ENCODE measurements at places on chromosomes 6 and 20.

- peak; percentile 43 for DNase-seq
Observed at GRCh38 chr6:7138921-7139358, 31.2 kb downstream of the RREB1 start.

GRCh38 chr6:164827537-164827936, 481.9 kb downstream of the C6orf118 start:
- DNase-seq: no peak

DNA sequence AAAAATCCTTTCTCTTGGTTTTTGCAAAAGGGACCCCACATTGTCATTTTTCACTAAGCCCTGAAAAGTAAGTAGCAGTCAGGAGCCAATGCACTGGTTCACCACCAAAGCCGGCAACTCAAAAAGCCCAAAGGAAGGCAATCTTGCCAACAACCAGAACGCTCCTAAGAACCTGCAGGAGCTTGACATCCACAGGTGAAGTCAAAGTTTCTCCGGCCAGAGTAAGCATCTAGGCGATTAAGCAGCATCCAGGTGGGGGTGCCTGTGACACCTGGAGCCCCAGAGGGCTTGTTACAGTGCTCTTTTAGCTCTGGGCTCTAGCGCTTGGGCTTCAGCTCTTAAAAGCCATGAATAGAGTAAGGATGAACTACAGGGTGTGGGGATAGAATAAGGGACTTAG, 36.1 kb downstream of the SLC35D3 start:
- DNase-seq: no peak

GRCh38 chr6:158086504-158087223, 81.4 kb downstream of the SERAC1 start:
- peak; percentile 19 for DNase-seq

DNA sequence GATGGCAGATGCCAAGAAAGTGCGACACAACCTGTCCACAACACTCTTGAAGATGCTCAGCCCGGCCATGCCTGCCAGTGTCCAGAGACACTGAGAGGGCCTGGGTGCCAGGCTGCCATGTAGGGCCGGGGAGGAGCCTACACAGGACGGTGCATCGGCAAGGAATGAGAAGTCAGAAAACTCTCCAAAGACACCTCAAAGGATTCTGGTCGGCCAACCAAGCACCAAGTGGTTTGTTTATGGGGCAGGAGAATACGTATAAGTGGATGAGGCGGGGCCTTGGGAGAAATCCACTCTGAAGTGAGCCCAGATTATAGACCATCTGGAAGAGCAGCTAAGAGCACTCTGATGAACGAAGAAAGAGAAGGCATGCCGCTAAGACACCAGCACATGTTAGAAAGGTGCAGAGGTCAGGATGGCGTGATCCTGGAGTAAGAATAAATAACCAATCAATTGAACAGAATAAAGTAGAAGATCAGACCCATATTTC, 120.7 kb upstream of the FOXQ1 start:
- DNase-seq: no peak

DNA sequence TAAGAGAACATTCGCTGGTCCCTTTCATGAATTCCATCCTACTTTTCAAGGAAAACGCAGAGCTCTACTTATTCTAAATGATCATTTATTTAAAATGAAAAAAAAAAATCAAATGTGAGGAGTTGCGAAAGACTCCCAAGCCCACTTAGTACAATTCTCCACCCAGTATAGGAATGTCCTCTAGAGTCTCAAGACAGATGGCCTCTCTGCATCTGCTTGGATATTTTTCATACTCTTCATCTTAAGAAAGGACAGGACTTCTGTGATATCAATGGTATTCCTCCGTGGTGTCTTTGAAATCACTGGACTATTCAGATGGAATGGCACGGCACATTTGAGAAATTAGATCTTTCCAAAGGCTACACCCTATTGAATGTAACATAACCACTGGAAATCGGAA, 107.1 kb downstream of the PTPRK start:
- no peak for DNase-seq

GRCh38 chr6:34986845-34987246, 97.8 kb downstream of the ANKS1A start:
- peak; percentile 88 for DNase-seq

DNA sequence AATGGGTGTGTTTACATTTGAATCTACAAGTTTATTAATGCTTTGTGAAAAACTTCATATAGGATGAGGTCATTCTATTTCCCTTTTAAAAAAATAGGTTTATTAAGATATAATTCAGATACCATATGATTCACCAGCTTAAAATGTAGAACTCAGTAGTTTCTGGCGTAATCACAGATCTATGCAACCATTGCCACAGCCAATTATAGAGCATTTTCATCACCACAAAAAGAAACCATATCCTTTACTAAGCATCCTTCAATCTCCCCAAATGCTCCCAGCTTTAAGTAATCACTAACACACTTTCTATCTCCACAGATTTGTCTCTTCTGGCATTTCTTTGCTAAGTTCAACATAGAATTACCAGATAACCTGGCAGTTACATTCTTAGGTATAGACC, 137.2 kb downstream of the PTPRT start:
- DNase-seq: no peak

DNA sequence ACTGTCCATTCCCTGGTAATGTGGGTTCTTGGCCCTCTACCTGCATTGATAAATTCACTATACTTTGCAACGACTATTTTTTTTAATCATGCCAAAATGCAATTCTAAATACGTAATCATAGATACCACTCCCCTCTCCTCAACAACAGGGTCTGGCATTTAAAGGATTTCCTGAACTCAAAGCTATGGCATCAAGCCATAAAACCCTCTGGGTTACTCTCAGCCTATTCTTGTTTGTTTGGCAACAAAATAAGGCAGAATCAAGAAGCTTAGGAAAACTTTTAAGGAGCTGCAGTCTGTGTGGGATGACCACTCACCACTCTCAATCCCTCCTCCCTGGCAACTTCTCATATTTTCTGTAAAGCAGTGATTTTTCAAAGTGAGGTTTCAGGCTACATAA, 669.9 kb upstream of the ID4 start:
- no peak for DNase-seq

GRCh38 chr6:107661291-107661690, 162.8 kb downstream of the SCML4 start:
- DNase-seq: no peak

DNA sequence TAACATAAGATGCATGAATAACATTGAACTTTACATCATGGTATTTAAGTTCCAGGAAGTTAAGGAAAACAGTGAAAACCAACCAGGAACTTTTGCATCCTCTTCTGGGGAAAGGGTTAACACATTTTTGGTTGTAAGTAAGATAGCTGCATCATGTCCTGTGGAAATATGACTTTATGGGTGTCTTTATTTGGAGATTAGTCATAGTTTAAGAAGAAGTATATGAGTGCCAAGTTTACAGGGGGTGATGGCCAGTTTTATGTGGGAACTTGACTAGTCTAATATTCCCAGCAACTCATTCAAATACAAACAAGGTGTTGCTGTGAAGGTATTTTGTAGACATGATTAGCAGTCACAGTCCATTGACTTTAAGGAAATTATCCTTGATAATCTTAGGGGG, 78.0 kb downstream of the PDE10A start:
- DNase-seq: no peak

- no peak for DNase-seq
Observed at GRCh38 chr6:82208913-82209312, 38.6 kb downstream of the IBTK start.

- DNase-seq: no peak
Observed at GRCh38 chr6:31669676-31670075, at the start of gene LY6G5B. LY6G5B (plus strand) TSS chr6:31669976; CDS start chr6:31670951, 975 bp downstream.

- no peak for DNase-seq
Observed at GRCh38 chr20:57698116-57698866, 11.5 kb downstream of the PMEPA1 start.

DNA sequence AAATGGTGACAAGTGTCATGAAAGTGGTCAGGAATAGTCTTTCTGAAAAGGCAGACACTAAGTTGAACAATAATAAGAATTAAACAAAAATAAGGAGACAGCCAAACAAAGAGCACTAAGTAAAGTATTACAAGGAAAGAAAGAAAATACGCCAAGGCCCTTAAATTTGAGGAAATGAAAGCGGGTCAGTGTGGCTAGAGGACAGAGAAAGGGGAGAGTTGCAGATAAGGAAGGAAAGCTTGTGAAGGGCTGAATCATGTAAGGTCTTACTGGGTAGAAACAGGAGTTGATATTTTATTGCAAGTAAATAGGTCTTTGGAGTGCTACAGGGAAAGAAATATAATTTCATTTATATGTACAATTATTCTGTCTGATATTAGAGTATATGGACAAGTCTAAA, 732.1 kb downstream of the EPHA7 start:
- no peak for DNase-seq

- no peak for DNase-seq
Observed at GRCh38 chr20:17952692-17953684, 15.6 kb downstream of the SNX5 start.

DNA sequence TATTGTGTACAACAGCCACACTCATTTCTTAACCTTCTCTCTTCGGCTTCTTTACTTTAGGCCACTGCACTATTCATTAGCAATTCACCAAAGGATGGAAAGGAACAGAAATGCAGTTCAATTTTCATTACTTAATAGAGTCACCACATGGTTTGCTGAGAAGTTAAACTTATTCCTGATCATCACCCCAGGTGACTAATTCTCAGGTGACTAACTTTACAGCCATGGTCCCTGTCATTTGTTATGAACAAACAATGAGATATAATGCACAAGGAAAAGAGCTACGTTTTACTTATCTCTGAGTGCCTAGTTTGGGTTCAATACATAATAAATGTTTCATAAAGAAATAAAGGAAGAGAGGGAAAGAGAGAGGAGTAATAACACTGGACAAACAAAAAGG, 45.8 kb upstream of the DST start:
- no peak for DNase-seq

DNA sequence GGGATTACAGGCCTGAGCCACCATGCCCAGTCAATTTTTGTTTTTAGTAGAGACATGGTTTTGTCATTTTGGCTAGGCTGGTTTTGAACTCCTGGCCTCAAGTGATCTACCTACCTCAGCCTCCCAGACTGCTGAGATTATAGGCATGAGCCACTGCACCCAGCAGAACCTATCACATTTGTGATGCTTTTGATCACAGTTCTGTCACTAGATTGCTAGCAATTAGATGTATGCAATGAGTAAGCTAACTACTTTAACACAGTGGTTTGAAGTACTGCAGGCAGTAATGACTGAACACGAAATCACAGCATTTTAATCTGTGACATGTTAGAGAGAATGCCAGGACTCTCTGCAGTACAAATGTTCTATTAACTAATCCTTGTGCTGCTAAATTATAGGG, 19.6 kb upstream of the SAMHD1 start:
- DNase-seq: no peak

DNA sequence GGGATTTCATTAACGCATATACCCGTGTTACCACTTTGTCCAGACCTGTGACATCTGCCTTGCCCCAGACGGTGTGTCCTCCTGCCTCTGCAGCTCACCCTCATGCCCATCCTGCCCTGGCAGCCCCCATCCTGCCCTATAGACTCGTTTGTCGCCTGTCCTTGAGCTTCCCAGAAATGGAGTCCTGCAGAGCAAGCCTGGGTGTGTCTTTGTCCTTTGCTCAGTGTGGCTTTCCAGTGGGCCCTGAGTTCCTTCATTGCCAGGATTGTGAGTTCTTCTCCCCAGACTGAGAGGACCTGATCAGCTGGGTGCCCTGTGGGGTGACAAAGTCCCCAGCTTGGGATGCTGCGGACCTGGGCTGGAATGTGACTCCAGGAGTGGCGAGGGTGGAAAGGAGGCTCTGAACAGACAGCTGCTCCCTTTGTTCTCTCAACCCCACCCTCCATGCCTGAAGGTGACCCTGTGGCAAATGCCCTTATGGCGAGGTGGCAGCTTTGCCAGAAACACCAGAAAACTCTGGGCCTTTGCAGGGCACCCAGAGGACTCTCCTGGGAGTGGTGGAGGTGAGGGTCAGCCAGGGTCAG, 2.4 kb upstream of the CST3 start:
- no peak for DNase-seq

GRCh38 chr6:33905071-33905609, 101.3 kb upstream of the MLN start:
- DNase-seq: peak; percentile 95

DNA sequence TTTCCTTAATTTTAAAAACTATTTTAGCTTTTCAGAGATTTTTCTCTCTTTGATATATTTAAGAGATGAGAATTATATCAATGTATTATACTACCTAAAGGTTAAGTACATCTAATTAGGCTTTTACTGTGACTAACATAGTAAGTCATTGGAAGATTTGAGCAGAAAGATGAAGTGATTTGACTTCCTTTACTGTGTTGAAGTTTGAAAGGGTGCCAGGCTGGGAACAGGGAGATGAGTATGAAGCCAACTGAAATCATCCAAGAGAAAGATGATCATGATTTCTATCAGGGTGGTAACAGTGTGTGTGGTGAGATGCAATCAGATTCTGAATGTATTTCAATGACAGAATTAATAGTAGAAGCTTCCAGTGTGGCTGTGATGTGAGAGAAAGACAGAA, 87.3 kb downstream of the TRDN start:
- DNase-seq: no peak

- DNase-seq: peak; percentile 32
Observed at GRCh38 chr20:8144282-8145245, 12.5 kb downstream of the PLCB1 start.

GRCh38 chr6:4208158-4208557, 72.8 kb upstream of the ECI2 start:
- no peak for DNase-seq

DNA sequence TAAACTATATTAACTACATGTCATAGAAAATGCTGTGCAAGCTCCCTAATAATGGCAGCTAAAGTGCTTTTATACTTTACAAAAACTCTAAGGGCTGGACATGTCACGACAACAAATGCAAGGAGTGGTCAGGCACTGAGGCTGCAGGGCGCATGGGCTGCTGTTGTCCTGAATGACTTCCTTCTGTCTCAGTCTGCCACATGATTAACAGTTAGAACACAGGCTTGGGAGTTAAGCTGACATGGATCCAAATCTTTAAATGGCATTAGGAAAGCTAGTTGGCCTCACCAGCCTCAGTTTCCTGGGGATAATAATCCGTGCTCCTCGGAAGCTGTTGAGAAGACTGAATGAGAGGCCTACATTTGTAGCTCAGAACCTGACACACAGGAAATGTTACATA, 57.4 kb downstream of the PREP start:
- DNase-seq: no peak

GRCh38 chr20:34964486-34964885, 8.8 kb downstream of the MYH7B start:
- no peak for DNase-seq

DNA sequence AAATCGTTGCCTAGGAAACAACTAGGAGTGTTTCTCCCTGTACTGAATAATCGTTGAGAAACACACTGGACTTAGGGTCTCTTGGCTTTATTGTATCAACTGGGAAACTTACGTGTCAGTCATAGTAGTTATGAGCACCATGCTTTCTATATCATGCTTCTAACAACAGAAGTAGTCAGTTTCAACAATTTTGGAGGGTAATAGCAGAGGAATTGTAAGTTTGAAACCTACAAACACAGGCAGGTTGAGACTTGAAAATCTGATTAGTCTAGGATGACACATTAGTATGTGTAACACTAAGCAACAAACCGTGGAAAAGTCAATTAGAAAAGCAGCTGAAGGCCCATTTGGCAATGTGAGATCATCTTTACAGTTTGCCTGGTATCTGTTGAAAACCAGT, 43.9 kb upstream of the FABP7 start:
- DNase-seq: no peak

GRCh38 chr6:46255528-46255927, 84.7 kb upstream of the ENPP5 start:
- DNase-seq: no peak

All from common myeloid progenitor, CD34-positive (primary cell).